Pulmonary artery endothelial cell (primary cell): ENCODE measurements at places on chromosomes 3 and 15. TPM values are rescaled to one million over a fixed set of nuclear protein-coding genes. Genes with fewer than 3 reads are reported as not detected.

Gene MYLK
- total RNA-seq, result 14.9 and 24.3 TPM in 2 replicates

Gene GCNT3
- 0.14 TPM in 1 of 2 replicates, not detected in the other for total RNA-seq

Gene ATP13A5
- not detected in 2 replicates for total RNA-seq

Gene SCG5
- total RNA-seq, result 0.74 and 0.92 TPM in 2 replicates

GRCh38 chr3:24270744-24271143 lies 223.9 kb downstream of the THRB start:
- DNase-seq, result no peak

DNA sequence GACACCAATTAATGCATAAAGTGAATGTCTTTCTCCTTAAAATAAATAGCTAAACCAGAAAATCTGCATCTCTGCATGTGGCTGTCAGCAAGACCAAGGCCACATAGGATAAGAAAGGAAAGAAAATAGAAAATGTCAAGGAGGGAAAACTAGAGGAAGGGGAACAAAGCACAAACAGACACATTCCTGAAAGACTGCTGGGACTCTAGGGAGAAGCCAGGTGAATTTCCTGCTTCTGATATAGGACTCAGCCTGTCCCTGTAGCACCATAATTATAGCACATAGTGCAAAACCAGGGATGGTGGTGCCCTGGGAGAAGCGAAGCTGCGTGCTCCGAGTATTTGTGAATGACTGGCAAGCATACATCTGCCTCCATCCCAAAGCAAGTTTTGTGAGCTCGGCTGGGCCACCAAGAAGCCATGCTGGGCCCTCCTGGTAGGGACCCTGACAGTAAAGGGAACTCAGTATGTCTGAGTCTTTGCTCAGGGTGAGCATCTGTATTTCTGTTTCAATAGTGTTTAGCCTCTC lies 14.2 kb downstream of the FSTL1 start:
- no peak for DNase-seq

DNA sequence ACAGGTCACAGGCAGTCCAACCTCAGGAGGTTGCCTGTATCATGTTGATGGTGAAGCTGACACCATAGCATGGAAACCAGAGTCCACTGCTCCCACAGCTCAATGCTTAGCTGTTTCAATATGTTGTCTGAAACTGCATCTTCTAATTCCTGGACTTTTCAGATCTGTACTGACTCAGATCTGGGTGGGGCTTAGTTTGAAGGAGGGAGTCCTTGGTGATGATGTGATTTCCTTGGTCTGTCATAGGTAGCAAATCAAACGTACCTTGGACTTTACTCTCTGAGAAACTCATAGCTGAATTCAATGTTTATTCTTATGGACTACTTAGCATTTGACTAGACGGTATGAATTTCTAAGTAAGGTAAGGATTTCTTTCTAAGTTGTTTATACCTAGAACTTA lies at the start of gene HHLA2:
HHLA2 (plus strand) TSS at position 310 of the 400 bp plus-strand sequence. CDS start 55,266 bp downstream, outside the sequence.
- no peak for DNase-seq

- DNase-seq, result no peak
Measured at GRCh38 chr15:37902126-37902525, 32.3 kb upstream of the TMCO5A start.

DNA sequence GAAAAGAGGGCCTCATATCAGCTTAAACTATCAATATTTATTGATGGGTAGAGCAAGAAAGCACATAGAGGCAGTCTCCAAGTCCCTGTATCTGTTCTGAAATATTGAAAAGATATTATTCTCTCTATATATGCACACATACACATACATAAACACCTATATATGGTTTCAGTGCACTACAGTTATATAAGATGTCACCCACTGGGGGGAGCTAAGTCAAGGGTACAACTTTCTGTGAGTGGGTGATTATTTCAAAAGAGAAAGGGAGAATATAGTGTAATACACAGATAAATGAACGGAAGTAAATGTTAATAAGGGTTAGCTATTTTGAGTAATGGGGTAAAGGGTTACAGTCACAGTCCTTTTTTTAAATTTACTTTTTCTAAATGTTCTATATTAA lies 8.8 kb downstream of the SNTN start:
- DNase-seq, result no peak

DNA sequence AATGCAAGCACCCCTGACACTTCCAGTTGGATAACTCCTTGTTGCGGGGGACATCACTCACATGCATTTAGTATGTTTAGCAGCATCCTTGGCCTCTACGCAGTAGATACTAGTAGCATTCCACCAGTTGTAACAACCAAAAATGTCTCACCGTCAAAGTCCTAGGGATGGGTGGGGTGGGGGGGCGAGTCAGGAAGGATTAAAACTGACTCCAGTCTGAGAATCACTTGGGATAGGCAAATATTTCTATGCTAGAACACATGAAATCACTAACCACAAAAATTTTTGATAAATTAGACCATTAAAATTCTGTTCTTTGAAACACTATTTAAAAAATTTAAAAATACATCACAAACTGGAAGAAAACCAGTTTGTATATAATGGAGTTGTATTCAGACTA lies 18.0 kb downstream of the ICE2 start:
- DNase-seq, result no peak

DNA sequence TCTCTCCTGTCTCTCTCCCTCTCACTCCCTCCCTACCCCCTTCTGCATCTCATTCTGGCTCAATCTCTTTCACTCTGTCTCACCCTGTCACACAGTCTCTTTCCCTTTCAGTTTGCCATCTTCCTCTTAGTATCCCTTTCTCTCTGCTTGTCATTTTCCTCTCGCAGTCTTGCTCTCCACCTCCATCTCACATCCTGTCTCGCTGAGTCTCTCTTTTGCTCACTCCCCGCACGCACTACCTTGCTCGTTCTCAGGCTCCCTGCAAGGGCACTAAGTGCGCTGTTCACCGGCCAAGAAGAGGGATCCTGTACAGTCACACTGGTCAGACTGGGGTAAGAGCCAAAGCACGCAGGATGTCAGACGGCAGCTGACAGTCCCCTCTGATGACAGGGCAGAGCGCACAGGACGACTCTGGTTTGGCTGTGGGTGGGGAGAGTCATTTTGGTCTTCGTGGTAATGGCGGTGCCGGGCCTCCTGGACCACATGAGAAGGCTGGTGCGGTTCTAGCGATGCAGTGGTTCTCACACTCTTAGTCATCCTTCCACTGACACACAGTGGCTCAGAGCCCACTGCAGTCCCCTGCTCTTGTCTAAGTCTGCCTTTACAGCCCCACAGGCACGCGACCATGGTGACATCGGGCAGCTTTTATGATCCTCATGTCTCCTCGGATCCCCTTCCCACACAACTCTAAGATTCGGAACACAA lies 356.8 kb downstream of the FOXP1 start:
- DNase-seq, result no peak

GRCh38 chr3:156610154-156610553 lies 55.2 kb upstream of the SSR3 start:
- DNase-seq, result no peak

DNA sequence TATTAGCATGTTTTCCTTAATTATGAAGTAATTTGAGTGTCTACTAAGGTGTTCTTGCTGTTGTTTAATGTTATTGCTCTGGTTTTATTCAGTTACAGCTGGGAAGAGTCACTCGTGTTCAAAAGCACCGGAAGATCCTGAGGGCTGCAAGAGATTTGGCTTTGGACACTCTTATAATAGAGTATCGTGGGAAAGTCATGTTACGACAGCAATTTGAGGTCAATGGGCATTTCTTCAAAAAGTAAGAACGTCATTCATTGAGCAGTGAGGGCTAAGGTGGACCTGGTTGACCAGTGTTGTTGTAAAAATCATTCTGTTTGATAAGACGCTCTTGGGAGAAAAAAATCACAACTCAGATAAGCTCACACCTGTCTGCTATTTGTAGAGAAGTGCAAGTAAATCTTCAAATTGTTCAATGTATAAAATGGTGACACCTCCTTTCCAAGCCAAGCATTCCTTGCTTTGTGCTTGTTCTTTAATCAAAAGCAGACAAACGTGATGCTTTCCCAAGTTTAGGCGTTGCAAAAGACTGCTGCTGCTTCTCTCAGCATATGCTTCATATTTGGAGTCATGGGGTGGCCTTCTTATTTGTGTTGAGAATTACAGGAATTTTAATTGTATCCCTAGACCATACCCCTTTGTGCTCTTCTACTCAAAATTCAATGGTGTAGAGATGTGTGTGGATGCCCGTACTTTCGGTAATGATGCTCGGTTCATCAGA lies 44.2 kb downstream of the SETD5 start:
- DNase-seq, result no peak

DNA sequence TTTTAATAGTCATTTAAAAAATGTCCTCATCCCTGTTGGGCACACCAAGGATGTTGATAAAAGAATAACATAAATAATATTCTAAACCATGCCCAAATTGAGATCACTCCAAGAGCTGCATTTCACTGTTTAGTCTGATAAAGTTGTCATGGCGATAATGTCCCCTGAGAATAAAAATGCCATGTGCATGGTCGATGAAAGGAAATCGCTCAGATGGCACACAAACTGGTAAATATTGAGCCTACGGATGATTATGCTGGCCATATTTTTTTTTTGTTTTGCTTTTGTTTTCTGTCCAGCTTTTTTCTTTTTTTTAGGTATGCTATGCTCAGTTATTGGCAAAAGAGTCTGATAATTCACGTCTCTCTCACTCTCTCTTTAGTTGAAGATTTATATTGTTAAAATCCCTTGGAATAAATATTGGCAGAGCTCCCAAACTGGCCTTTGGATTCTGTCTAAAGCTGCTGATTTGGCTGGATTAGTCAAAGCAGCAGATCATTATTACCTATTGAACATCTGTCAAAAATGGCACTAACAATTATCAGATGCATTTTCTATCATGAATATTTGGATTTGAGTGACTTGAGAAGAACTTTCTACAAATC lies 643.8 kb downstream of the SQOR start:
- DNase-seq, result no peak

GRCh38 chr15:63598473-63599400 lies 1.6 kb downstream of the FBXL22 start:
- peak; percentile 7 for DNase-seq

DNA sequence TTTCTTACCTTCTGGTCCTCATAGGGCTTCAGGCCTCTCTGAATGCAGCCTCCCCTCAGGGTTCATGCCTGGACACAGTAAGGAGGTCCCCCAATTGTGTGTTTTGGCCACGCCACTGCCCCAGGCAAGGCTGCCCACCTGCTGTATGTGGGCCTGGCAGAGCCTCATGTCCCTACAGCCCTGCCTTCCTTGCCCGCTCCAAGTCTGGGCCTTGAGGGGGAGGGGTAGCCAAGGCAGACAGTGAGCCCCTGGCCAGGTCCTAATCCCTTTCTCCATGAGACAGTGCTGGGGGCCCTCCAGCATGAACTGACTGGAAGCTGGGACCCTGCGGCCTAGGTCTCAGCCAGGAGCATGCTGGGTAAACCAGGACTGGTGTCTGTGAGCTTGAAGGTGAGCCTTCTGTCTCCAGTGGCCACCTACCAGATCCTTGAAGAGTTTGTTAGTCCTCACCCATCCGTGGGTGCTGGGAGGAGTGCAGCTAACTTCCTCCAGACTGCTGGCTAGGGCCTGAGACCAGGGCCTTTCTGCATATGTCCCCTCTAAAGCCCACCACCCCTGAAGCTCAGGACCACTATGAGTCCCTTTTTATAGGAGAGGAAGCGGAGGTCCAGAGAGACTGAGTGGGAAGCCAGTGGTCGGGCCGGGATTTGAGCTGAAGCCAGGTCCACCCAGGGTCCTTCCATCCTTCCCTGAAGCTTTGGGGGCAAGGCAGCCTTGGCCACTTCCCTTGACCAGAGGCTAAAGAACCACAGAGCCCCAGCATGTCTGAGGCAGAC lies 8.7 kb downstream of the ZBTB47 start:
- DNase-seq, result no peak

- no peak for DNase-seq
Measured at GRCh38 chr15:63826528-63826927, 7.2 kb downstream of the HERC1 start.

DNA sequence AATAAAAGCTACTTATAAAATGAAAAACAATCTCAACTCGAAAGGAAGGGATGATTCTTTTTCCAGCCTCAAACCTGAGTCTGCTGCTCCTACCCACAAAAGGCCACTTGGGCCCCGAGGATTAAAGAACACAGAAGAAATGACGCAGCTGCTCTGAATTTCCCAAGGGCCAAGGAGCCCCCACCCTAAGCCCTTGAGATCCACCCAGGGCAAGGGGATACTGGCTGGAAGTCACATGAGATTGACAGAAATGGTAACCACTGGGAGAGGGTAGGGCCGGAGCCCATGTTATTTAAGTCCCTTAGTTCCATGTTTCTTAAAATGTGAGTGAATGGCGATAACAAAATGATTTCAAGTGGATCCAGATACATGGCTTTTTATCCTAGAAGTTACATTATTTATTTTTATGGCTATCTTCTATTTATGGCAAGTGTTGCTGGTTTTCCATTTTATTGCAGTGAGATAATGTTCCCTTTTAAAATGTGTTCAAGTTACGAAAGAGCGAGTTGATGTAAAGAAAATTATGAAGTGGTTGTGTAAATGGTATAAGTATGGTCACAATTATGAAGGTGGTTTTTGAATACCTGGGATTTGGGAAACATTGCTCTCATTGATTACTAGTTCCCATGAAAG lies 16.8 kb downstream of the IGDCC4 start:
- no peak for DNase-seq

- peak; percentile 20 for DNase-seq
Measured at GRCh38 chr15:100959066-100960050, 40.2 kb downstream of the LRRK1 start.

- no peak for DNase-seq
Measured at GRCh38 chr3:103767635-103768034, 1332.8 kb downstream of the ZPLD1 start.

DNA sequence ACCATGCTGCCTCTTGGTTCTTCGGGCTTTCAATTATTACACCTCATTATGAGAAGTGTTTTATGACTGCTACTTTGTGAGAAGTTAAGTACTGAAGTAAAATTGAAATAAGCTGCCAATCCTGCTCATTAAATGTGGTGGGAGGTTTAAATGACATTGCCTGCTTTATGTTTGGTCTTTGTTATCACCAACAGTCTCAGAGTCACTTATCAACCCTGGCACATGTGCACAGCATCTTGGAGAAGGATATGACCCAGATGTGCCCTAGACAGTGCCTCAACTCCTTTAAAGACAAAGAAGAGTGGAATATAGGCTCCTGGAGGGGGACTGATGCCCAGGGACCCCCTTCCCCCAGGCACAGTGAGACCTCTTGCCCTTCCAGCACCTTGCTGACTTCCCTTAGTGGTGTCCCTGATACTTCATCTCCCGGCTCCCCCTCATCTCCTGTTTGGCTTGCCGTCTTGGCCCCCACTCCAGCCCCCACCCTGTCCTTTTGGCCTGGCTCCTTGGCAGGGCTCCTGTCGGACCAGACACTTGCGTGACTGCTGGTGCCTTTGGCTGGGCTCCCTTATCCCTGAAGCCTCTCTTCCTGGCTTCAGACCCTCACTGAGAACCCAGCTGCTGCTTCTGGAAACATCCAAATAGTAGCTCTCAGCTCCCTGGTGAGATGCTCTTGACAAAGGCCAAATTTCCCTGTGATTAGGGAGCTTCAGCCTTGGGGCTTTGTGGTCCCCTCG lies 39.8 kb downstream of the ARHGAP31 start:
- no peak for DNase-seq

- no peak for DNase-seq
Measured at GRCh38 chr3:151410891-151411559, 26.5 kb upstream of the P2RY12 start.
